ENCODE measurements at places on chromosomes 6 and 20. TPM values are rescaled to one million over a fixed set of nuclear protein-coding genes. Genes with fewer than 3 reads are reported as not detected.

Gene TNNC2
- 0.45 TPM for total RNA-seq

DNA sequence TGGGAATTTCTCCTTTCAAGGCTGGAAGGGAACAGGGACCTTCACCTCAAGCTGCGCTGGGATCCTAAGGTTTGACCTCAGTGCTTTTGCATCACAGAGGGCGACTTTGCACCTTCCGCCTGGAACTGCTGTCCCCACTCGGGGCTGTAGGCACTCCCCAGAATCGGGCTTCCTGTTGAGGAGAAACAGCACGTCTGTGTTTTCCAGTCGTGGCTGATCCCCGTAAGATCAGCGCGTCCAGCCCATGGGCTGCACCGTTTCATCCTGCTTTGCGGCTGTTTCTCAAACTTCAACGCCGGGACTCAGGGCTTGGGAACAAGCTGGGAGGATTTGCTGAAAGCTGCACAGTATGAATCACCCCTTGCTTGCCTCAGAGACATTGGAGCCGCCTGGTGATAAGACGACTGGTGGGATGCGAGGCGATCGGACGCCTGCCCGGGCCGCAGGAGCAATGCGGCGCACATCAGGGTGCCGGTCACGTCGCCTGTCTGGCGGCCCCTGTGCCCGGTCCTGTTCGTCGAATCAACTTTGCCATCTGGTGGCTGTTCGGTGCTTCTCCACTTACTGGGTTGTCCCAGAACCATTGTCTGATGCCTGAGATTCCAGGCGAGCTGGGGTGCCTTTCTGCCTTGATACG, 53.6 kb upstream of the FRMD1 start:
- DNase-seq = peak; percentile 40

GRCh38 chr6:129029778-129030177, 146.8 kb downstream of the LAMA2 start:
- no peak for DNase-seq

- DNase-seq = no peak
Measured at GRCh38 chr20:58518896-58519593, 3.8 kb upstream of the APCDD1L start.

Gene SMPDL3A
- 11.3 TPM for total RNA-seq

DNA sequence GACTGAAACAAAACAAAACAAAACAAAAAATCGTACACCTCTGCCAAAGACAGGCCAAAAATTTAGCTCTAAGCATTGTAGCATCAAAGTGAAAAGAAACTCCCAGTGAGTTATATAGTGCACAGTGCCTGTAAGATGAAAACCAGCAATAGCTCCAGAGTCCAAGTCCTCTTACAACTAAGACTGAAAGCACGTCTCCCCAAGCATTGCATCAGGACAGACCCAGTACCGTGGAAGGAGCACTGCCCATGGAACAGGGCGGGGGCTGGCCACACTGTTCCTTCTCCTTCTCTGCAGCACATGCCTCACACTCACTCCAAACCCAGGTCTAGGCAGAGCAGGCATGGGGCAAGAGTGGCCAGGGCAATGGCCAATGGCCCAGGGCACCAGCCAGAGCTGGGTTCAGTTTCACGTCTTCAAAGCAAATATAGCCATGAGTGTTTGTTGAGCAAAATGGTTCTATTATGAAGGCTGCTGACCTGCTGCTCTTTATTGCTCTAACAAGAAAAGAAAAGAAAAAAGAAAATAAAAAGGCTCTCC, 72.2 kb upstream of the PBOV1 start:
- DNase-seq = no peak

GRCh38 chr6:20879121-20879520, 344.9 kb downstream of the CDKAL1 start:
- DNase-seq = no peak

GRCh38 chr20:7503501-7503900, 436.8 kb downstream of the HAO1 start:
- no peak for DNase-seq

Gene HCK
- 2.6 TPM for total RNA-seq

DNA sequence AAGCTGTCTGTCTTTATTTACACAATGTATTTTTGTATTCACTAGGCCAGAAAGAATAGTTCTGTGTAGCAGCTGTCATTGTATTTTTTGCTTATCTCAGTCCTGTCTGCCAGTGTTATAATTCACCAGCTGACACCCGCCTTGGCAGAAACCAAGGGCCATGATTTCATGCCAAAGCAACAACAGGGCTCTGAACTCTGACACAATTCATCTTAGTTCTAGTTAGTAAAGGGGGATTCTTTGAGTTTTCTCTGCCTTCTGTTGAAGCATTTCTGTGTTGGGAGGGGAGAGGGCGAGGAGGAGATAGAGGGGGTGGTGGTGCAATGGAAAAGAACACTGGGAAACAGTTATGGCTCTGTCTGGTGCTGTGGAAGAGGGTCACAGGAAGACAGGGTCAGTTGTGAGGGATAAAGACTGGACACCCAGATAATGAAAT, 684.6 kb upstream of the MARCKS start:
- DNase-seq = peak; percentile 56

Gene ZBTB46
- total RNA-seq = 20.3 TPM

Gene BMP5
- 17.4 TPM for total RNA-seq

- no peak for DNase-seq
Measured at GRCh38 chr6:53321701-53322100, 27.0 kb downstream of the ELOVL5 start.

GRCh38 chr20:59141818-59142581, 21.6 kb upstream of the ZNF831 start:
- no peak for DNase-seq

Gene MROH8
- total RNA-seq = 4.2 TPM

DNA sequence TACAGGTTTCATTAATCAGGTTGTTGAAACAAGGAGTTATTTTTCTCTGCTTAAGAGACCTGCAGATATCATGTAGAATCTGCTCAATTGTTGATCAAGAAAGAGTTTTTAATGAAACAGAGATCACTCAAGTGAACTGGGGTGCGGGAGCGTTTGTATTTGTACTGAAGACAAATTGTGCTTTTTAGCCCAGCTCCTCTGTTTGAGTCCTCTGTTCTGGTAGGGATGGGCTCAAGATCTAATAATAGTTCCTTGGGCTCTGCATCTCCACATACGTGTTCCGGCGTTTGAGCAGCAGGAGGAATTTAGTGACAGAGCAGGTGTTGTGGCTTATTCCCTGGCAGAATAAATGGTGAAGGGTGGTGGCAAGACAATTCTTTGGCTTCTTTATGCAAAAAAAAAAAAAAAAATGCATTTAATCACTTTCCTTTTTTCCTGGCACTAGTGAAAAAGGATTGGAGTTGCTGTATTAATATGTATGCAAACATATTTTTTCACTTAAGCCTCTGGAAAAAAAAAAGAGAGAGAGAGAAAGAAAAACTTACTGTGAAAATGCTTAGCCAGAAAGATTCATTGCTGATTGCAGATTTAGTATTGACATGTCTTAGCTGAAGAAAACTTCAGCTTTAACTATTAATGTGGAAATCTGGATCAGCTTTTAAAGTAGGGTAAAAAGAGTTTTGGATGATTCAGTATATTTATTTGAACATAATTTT, 4.0 kb downstream of the CITED2 start:
- DNase-seq = peak; percentile 73

- DNase-seq = no peak
Measured at GRCh38 chr6:28656715-28657114, 131.0 kb downstream of the GPX5 start.

Gene SCRT2
- 2.9 TPM for total RNA-seq

GRCh38 chr6:6002005-6002847, 4.5 kb downstream of the NRN1 start:
- peak; percentile 39 for DNase-seq

GRCh38 chr20:36628076-36628475, 17.9 kb downstream of the SLA2 start:
- no peak for DNase-seq

GRCh38 chr6:107144666-107145065, 29.4 kb upstream of the BEND3 start:
- DNase-seq = no peak

GRCh38 chr6:61711849-61712248, 574.2 kb downstream of the KHDRBS2 start:
- no peak for DNase-seq

DNA sequence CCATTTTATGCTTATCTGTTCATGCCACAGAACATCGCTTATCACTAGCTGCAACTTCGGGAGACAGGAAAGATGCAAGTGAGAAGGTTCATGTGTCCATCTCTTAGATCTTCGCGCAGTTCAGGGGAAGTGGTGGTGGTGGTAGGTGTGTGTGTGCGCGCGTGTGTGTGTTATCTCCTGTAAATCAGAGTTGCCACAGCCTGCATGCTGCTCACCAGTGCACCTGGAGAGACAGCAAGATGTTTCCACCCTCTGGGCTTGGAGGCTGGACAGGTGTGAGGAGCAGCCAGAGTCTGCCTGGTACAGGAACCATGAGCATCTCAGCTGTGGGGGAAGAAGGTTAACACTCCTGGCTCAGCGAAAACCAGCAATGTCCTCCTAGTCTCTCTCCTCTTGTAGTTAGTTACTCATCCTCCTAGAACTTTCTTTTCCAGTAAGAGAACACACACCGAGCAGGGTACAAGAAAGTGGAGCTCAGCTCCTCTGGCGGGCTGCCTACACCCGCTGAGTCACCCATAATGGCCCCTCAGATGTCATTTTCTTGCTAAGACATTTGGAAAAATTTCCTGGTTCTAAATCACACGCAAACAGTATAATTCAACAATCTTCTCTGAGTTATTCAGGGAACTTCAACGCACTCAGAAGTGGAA, 5.1 kb upstream of the TUBB1 start:
- no peak for DNase-seq

- DNase-seq = no peak
Measured at GRCh38 chr6:148591656-148592055, 155.2 kb upstream of the UST start.

Gene IPCEF1
- 4.4 TPM for total RNA-seq

DNA sequence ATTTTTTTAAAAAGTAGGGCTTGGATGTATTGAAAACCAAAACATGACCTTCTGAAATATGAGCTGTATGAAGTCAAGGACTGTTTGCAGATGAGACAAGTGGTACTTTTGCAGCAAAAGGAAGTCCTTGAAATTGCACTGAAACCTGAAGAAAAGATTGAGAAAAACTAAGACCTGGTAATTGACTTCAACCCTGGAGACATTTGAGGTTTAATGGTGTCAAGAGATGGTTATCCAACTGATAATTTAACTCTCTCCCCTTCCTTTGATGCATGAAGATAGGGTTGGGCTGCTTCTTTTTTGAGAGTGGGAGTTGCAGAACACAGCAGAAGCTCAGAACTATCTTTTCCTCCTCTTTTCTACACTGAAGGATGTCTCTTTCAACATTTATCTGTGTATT, 180.9 kb upstream of the DTNBP1 start:
- DNase-seq = no peak

- no peak for DNase-seq
Measured at GRCh38 chr20:40050596-40050995, 638.4 kb downstream of the MAFB start.

GRCh38 chr6:144547409-144547808, 262.3 kb downstream of the UTRN start:
- DNase-seq = no peak

- DNase-seq = no peak
Measured at GRCh38 chr20:57728762-57729161, 18.9 kb upstream of the PMEPA1 start.

DNA sequence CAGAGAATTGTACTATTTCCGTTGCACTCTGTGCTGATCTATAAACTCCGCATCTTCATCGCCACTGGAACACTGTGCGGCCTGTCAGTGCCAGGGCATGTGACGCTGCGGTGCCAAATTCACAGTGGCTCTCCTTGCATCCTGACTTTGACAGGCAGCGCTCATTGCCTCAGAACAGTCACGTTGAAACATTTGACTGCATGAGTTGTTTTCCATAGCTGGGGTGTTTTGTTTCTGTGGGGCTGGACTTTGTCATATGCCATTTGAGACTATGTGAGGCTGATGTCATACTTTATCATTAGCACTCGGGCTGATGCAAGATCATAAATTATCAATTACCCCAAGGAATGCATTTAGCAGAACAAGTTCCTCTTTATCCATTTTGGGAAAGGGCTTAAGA, 32.7 kb downstream of the CFAP61 start:
- DNase-seq = peak; percentile 33

- no peak for DNase-seq
Measured at GRCh38 chr20:1754306-1754705, 96.7 kb upstream of the SIRPG start.

GRCh38 chr20:63473555-63474449, 1.3 kb upstream of the KCNQ2 start:
- no peak for DNase-seq

- DNase-seq = no peak
Measured at GRCh38 chr6:156934069-156934460, 156.9 kb downstream of the ARID1B start.

DNA sequence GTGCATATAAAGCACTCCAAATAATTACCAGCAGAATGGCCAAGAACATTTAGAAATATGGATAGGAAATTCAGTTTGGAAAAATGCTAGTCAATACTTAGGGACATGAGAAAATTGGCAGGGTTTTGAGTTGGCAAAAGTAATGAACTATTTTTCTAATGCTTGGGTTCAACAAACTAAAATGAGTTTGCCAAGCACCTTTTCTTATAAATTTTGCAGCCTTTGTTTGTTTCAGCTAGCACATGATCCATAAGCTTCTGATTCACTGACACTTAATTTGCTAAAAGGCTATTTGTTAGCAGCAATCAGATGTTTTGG, 324.8 kb downstream of the QKI start:
- DNase-seq = no peak

- DNase-seq = no peak
Measured at GRCh38 chr6:138999949-139000725, 12.1 kb upstream of the REPS1 start.

DNA sequence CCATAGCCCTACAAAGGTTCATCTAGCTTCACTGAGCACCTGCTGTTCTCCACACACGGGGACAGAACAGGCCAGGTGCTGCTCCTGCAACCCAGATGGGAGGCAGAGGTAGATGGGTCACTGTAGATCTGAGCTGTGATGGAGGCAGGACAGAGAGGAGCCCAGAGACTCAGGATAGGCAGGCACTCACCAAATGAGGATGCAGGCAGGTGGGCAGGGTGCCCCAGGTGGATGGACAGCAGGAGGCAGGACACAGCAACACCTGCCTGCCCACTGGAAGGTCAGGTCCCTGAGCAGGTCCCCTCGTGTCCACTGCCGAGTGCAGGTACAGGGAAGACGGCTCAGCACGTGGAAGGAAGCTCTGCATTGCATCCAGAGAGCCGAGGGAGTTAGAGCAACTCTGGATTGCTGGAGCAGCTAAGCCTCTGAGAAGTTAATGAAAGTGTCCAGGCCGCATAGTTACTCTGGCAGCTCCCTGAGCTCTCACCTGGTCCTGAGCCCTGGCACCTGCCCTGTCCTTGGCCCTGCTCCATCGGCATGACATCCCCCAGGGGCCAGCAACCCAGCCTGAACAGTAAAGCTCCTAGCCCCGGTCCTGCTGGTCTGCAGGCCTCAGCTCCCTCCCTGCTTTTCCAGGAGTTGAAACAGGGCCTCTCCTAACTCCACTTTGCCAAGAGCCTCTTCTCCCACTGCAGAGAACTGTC, 4.9 kb upstream of the YTHDF1 start:
- no peak for DNase-seq

Gene MARCKS
- total RNA-seq = 251 TPM

DNA sequence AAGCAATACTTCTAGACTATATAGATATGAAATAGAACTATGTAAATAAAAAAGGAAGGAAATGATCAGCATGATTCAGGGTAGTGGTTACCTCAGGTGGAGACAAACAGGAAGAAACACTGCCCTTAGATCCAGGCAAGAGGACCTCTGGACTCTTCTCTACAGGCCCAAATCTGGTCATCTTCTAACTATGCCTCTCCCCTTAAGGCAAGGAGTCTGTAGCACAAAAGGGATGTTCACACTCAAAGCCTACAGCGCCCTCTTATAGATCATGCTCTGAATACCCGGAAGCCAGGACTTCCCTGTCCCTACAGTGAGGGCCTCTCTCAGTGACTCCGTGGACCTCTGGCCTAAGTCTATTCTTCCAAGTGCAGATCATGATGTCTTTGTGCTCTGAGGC, 30.4 kb upstream of the HIVEP2 start:
- no peak for DNase-seq

Data from cerebellum (tissue), 4 donors.